ENCODE measurements at places on chromosomes 4 and X.

DNA sequence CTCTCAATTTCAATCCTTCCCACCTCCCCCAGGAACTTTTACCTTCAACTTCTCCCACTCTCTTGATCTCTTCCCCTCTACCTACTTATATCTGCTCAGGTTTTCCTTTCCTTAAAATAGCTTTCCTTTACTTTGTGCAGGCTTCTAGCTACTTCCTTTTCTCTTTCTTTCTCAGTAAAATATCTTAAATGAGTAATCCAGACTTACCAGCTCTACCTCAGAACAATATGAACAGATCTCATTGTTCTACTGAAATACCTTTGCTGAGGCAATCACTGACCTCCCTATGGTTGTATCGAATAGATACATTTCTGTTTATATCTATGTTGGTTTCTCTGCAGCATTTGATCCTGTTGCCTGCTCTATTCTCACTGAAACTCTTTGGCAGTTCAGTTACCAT lies 86.7 kb upstream of the WDR44 start:
- no peak for DNase-seq

DNA sequence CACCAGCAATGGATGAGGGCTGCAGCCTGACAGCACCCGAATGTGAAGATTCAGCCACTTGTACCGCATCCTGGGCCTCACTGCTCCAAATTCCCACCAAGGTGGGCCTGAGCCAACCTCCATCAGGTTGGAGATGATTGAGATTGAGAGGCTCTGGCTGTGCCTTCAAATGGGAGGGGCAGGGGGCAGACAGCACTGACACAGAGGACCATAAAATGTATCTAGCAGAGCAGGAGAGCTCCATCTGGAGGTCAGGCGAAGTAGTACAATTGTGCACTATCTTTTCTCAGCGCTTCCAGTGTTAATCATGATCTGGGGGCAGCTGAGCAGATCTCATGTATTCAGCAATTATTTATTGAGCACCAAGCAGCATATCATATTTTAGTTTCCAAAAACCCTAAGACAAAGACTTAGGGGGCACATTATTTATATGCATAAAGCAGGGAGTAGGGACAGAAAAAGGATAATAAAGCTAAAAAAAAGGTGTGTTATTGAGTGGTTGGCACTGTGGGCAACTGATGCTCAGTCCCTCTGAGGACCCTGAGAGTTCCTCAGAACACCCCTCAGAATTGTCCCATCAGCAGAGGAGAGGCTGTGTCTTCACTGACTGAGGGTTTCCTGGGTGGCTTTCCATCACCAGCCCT lies 31.6 kb upstream of the C1QTNF7 start:
- peak; percentile 66 for DNase-seq

DNA sequence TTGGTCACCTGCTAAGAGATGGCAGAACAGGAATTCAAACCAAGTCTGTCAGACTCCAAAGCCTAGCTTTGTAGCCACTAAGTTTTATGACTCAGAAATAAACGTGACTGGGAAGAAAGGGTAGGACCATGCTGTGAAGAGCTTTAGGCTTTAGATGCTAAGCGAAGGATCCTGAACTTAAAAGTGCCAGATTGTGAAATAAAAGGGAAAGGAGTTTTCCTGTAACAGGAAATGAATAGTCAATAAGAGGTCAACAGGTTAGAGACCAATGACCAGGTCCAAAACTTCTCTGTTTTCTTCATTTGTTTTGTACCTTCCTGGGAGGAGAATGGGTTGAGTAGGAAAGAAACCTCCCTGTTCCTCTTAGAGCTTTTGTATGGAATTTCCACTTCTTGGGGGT lies 98.8 kb upstream of the EOLA2 start:
- no peak for DNase-seq

- DNase-seq: peak; percentile 72
These were observed 76.8 kb downstream of the PPP2R2C start for GRCh38 chr4:6395466-6396228.

- DNase-seq: peak; percentile 86
These were observed 30.9 kb downstream of the RNF212 start for GRCh38 chr4:1082215-1083182.

GRCh38 chr4:150849016-150849415 lies 166.1 kb downstream of the LRBA start:
- no peak for DNase-seq

GRCh38 chr4:33931026-33931425 lies 2313.3 kb downstream of the ARAP2 start:
- no peak for DNase-seq

GRCh38 chr4:155964016-155964891 lies 10.6 kb upstream of the CTSO start:
- DNase-seq: no peak

GRCh38 chr4:113700602-113701150 lies 60.9 kb downstream of the CAMK2D start:
- peak; percentile 44 for DNase-seq

- DNase-seq: no peak
These were observed 114.3 kb downstream of the SH3BGRL start for GRCh38 chrX:81316163-81316562.

GRCh38 chr4:111770514-111770913 lies 374.7 kb upstream of the FAM241A start:
- no peak for DNase-seq

- peak; percentile 56 for DNase-seq
These were observed 756.1 kb downstream of the SH3BGRL start for GRCh38 chrX:81957900-81958545.

GRCh38 chr4:81903212-81903611 lies 431.5 kb upstream of the RASGEF1B start:
- DNase-seq: no peak

DNA sequence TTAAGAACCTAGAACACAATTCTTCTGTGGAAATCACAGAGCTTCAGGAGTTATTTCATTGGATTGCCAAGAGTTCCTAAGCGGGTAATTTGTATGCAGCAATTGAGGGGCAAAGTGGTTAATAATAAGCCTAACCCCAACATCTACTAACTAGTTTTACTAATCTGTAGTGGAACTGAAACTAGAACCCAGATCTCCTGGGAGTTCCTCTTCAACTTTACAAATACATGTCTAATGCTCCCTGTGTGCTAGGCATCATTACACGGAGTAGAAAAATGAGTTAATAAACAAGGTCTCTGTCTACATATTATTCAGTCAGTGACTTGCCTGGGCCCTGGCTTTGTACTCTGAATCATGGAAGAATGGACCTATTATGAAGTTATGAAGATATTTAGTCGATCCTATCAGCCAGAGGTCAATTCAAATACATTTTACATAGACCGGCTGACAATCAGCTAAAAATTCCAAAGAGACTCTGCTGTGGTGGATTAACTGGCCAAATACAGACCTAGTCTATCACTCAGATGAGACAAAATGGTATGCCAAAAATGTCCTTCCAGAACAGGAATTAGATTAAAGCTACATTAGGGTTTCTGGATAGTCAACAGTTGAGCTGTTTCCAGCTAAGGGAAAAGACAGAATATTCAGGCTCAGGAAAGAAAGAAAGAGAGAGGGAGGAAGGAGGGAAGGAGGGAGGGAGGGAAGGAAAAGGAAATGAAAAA lies 326.0 kb downstream of the FBXW7 start:
- DNase-seq: no peak

- DNase-seq: peak; percentile 62
These were observed 175.9 kb downstream of the SLC39A8 start for GRCh38 chr4:102169345-102169744.

DNA sequence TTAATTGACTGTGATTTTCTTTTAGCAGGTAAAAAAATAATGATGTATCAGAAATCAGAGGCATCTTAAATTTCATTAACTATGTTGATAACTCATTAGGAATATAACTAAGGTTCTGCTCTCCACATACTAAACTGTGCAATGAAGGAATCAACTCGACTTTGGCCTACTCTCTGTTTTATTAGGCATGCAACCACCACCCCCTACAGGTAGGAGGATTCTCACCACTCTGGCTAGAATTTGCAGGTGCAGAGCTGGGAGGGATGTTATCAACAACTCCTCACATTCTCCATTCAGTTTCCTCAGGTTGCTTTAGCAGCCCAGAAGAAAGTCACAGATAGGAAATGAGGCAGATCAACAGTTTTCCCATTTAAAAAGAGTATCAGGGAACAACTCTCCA lies 160.1 kb downstream of the COX18 start:
- DNase-seq: peak; percentile 6

All from myocyte (in vitro differentiated cells).